Activated CD4-positive, alpha-beta T cell treated with anti-CD3 and anti-CD28 coated beads, Interleukin-2, amount 10 ng/mL, durations not matched to agents 24 days and 14 days (primary cell): ENCODE measurements at places on chromosomes 3 and 15. TPM values are rescaled to one million over a fixed set of nuclear protein-coding genes. Genes with fewer than 3 reads are reported as not detected.

The RASGRP1 gene
- 94.4 and 94.7 TPM in 2 replicates for total RNA-seq

The SRP14 gene
- total RNA-seq = 153 and 155 TPM in 2 replicates

The TLR9 gene
- total RNA-seq = 0.17 and 0.42 TPM in 2 replicates

The SPATA12 gene
- not detected in 2 replicates for total RNA-seq

The CDCP1 gene
- total RNA-seq = 3.2 and 3.3 TPM in 2 replicates

The SLC35G2 gene
- 3.4 and 3.8 TPM in 2 replicates for total RNA-seq

The ARNT2 gene
- total RNA-seq = 0.26 TPM in 1 of 2 replicates, not detected in the other

The MST1R gene
- 1.0 and 1.5 TPM in 2 replicates for total RNA-seq

DNA sequence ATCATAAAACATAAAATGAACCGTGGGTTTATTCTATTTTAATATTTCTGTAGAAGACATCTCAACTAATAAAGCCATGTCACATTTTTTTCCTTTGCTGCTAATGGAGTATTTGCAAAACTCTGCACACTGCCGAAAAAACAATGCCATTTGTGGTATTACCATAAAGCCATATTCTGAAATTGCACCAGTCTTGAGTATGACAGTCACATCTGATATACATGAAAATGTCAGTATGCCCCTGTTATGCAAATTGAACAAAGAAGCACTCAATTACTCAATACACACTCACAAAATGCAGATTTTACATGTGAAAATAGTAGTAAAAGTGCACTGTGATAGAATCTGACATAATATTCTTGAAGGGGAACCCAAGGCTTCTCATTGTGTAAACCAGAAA, 55.2 kb upstream of the CPB1 start:
- no peak for DNase-seq

DNA sequence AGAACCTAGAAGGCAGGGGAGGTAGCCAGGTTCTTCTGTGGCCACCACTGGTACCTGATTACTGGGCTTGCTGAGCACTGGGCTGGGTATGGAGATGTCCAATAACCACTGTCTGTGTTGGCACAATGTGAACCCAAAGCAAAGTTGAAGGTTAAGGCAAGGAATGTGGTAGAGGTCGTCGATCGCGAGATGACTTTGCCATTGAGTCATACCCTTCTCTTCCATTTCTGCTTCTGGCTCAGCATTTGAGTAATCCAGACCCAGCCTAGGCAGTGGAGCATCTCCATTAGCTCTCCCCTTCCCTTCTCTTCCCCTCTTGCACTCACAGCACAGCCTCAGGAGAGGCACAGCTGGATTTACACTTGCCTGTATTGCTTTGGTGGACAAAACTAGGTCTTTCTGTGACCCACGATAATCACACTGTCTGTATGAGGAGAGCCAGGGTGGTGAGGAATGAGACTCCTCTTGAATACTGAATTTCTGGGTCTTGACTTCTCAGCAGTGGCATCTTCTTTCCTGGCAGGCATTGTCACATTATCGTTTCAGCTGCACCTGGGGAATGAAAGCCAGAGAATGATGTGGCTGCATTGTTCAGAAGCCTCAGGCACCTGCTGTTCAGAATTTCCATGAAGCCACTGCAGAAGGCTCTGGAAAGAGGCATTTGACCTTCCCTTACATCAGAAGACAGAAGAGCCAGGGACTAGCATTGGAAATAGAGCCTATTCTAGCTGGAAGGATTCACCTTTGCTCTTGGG, 272.6 kb downstream of the PDCD6IP start:
- DNase-seq = no peak

DNA sequence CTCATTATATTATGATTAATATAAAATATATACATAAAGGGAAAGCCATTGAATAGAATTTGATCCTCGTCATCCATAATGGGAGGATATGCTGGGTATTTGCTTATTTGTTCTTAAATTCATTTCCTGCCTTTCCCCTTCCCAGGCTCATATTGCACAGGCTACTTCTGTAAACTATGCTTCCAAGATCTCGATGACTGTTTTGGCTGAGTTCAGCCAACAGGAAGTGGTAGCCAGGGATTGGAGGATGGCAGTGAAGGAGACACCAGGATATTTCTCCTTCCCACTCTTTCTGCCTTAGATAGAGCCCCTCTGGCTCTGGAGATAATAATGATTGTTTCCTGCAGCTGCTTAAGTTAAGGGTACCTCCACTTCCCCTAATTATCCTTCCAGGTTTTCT, 44.3 kb upstream of the DYNC1LI1 start:
- DNase-seq = no peak

GRCh38 chr3:144746631-144747030, 775.0 kb downstream of the DIPK2A start:
- DNase-seq = no peak

DNA sequence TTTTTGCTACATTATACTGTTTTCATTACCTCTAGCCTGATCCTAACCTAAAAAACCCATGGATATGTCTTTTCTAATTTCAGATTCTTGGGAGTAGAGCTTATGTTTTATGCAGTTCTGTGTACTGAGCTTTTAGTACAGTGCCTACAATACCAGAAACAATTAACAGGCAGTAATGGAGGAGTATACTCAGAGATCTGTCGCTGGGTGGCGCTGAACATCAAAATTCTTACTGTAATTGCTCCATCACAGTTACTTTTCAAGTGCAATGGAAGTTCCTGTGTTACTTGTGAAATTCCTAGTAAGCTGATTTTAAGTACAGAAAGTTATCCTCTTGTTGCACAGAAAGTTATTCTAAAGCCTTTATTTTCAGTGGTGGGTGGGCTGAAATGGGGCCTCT, 66.9 kb downstream of the RNF13 start:
- DNase-seq = peak; percentile 66

DNA sequence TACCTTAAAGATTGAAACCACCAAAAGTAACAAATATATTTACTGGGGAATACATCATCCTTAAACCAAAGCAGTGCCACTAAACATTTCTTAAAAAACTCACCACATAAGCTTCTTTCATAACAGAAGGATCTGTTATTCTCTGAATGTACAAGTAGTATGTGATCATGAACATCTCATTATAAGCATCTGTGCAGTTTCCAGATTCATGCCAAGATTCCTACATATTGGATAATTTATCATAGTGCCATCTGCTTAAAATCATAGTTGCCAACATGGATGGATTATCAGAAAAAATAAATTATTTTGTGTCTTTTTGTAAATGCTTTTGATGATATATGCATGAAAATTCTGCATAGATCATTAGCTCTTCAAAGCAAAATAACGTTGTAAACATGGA, 21.8 kb upstream of the BCHE start:
- DNase-seq = no peak

- DNase-seq = no peak
Observed at GRCh38 chr15:87816016-87816415, 440.5 kb downstream of the NTRK3 start.

DNA sequence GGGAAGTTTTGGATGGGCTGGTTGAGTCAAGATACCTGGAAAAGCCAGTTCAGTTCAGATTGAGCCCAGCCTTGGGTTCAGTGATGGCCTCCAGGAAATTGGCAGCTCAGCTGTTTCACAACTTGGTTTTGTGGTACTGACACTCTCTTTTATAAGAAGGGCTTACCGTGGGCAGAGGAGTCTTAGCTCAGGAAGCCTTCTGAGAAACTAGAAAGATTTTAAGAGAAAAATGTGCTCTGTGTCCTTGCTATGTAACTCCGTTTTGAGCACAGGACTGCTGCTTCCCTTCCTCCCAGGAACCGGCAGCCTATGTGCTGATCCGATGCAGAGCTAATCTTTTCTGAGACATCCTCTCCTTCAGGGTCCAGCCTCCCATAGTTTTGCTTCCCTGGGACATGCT, 46.6 kb upstream of the RASGRP1 start:
- DNase-seq = peak; percentile 85

DNA sequence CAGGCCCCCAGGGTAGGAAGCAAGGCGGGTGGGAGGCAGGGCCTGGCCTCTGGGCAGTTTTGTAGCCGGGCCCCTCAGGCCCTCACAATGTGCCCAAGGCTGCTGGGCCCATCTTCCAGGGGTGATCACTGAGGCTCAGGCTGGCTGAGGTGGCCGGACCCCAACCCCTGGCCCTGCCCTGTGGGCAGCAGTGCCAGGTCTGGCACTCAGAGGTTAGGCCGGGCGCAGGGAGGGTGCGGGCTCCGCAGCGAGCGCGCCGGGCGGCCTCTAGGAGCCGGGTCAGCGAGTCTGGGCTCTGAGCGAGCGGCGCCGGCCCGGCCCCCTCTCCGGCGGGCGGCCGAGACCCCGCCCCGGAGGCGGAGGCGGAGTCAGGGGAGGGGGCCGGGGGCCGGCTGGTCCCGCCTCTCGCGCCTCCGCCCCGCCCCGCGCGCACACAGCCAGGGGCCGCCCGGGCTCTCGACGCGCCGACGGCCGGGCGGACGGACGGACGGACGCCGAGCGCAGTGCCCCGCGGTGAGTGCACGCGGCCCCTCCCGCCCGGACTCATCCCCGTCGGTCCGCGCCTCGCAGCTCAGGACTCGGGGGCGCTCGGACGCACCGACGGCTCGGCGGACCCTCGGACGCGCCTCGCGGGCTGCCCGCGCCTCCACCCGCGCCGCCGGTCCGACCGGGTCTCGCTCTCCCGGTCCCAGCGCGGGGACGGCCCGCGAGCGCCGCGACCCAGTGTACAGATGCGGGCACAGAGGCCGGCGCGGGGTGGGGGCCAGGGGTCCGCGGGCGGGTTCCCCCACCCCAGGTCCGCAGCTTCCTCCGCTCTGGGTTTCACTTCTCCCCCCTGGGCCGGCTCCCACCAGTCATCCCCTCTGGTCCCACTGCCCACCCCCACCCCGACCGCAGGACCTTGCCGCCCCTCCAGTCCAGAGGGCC, at the start of gene FBLN2:
Gene FBLN2 (plus strand): TSS at position 430 of the 927 bp plus-strand sequence. CDS start 21,231 bp downstream, outside the sequence.
- DNase-seq = peak; percentile 73

- DNase-seq = no peak
Observed at GRCh38 chr3:152296971-152297370, 28.2 kb downstream of the MBNL1 start.

DNA sequence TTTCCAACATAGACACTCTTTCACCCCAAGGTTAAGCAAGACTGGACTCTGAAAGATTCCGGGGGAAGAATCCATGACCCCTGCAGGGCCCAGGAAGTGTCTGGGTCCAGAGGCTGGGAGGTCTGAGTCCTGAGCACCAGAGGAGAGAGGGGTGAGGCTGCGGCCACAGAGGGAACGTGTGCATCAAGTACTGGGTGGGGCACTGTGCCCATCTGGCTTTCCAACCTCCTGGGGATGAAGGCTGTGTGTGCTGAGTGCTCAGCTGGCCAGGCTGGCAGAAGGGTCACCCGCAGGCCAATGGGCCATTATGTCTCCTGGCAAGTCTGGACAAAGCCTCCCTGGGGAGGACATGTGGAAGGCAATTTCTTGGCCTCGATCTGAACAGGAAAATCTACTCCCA, 3.3 kb downstream of the CHRNA3 start:
- no peak for DNase-seq

DNA sequence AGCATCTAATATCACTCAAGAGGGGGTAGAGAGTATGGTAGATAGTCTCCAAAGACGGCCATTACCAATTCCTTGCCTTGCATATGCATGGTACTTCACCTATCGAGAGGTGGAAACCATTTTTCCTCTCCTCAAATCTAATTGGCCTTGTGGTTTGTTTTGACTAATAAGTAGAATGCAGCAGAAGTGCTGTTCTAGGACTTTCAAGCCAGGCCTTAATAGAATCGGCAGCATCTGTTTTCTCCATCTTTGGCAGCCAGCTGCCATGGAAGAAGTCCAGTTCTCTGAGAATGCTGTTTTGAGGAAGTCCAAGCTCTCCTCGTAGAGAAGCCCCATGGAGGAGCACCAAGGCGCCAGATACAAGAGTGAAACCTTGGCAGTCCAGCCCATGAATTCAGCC, 59.1 kb upstream of the RASGRP1 start:
- no peak for DNase-seq

- DNase-seq = no peak
Observed at GRCh38 chr3:102887431-102887830, 452.6 kb downstream of the ZPLD1 start.

GRCh38 chr3:5726621-5727020, 539.1 kb downstream of the EDEM1 start:
- no peak for DNase-seq

DNA sequence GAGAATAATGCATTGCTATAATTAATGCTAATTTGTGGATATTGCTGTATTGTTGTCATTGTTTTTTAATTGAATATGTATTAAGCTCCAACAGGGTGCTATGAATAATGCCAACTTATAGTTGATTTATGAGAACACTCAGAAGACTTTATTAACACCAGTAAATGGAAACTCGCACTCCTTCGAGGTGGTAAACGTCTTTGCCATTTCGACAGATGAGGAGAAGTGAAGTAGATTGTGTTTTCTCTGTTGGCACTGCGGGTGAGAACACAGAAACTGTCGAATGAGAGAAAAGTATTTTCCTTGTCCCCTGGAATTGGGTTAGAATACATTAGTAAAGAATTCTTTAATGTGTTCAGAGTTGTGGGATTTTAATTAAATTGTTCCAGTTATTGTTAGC, 354.5 kb downstream of the LPP start:
- no peak for DNase-seq

- DNase-seq = no peak
Observed at GRCh38 chr15:96093063-96093462, 237.4 kb upstream of the NR2F2 start.

DNA sequence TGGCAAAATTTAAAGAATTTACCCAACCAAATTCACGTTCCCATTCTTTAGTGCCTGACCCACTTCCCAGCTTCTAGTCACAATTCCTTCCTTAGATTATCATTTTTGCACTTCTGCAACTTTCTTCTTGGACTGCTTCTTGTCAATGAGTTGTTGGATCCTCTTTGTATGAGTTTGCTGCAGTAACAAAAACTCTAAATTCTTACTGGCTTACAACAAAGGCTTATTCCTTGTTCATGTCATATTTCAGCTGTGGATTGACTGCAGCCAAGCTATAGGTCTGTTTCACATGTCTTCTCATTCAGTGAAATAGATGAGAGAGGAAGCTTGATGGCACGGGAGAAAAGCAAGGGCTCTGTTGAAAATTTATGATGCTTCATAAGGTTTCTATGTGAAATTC, 50.4 kb upstream of the TGFBR2 start:
- DNase-seq = no peak

DNA sequence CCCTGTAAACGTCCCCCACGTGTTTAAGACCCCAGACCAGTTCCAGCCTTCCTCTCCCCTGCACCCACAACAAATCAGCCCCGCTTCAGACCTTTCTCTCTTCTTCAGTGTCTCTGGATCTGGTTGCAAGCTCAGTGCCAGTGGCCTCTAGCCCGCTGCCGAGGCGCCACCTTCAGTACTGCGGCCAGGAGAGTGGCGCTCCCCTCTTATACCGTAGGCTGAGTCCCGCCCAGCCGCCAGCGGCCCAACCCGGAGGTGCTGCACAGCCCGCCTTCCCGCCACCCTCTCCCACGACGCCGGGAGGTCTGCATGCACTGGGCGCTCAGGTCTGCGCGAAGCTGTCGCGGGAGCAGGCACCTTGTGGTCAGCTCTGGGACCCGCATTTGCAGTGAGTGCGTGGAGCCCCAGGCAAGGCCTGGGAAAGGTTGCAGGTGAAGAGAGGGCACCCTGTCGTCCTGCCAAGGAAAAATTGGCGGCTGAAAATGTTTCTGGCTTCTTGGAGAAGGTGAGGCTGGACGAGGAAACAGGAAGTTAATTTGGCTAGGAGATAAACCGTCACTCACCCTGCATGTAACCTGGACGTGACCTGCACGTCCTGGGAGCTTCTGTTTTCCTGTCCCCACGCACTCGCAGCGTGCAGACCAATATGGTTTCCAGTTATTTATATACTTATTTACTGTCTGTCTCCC, at the start of gene C2CD4B:
Gene C2CD4B (minus strand): TSS at position 182 of the 689 bp plus-strand sequence. CDS start 301 bp downstream, outside the sequence.
- DNase-seq = peak; percentile 68

GRCh38 chr15:59794229-59794886, 105.2 kb upstream of the BNIP2 start:
- peak; percentile 63 for DNase-seq
